Activated T-helper 1 cell treated with anti-CD3 and anti-CD28 coated beads, Interleukin-12 subunit alpha, Interleukin-12 subunit beta, Interleukin-2, Interleukin-4 antibody, amounts not matched to agents 30 ng/mL and 10 ng/mL and 1 ng/mL, durations not matched to agents 14 hours and 24 hours and 36 hours (primary cell): ENCODE measurements at places on chromosomes 12 and 14.

DNA sequence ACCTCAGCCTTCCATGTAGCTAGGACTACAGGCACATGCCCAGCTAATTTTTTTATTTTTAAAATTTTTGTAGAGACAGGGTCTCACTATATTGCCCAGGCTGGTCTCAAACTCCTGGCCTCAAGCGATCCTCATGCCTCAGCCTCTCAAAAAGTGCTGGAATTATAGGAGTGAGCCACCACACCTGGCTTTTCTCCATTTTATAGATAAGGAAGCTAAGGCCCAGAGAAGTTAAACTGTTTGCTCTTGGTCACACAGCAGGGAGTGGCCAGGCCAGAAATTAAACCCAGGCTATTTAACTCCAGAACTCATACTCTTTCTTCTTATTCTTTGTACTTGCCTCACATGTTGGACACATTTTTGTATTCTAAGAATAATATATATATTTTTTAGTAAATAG lies 16.5 kb downstream of the UBE3B start:
- no peak for DNase-seq

GRCh38 chr12:32454075-32454474 lies 54.7 kb downstream of the FGD4 start:
- DNase-seq = no peak

- no peak for DNase-seq
Observed at GRCh38 chr12:62748941-62749468, 185.9 kb downstream of the PPM1H start.

DNA sequence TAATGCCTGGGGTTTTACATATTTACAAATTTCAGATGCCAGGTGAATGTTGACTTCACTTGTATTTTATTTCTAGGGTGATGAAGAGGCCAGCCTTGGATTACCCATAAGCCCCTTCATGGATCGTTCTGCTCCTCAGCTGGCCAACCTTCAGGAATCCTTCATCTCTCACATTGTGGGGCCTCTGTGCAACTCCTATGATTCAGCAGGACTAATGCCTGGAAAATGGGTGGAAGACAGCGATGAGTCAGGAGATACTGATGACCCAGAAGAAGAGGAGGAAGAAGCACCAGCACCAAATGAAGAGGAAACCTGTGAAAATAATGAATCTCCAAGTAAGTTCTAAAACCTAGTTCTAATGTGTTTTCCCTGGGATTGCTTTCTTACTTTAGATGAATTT lies 41.3 kb upstream of the SLCO1C1 start:
- no peak for DNase-seq
